ENCODE measurements at places on chromosomes 1 and 21.

DNA sequence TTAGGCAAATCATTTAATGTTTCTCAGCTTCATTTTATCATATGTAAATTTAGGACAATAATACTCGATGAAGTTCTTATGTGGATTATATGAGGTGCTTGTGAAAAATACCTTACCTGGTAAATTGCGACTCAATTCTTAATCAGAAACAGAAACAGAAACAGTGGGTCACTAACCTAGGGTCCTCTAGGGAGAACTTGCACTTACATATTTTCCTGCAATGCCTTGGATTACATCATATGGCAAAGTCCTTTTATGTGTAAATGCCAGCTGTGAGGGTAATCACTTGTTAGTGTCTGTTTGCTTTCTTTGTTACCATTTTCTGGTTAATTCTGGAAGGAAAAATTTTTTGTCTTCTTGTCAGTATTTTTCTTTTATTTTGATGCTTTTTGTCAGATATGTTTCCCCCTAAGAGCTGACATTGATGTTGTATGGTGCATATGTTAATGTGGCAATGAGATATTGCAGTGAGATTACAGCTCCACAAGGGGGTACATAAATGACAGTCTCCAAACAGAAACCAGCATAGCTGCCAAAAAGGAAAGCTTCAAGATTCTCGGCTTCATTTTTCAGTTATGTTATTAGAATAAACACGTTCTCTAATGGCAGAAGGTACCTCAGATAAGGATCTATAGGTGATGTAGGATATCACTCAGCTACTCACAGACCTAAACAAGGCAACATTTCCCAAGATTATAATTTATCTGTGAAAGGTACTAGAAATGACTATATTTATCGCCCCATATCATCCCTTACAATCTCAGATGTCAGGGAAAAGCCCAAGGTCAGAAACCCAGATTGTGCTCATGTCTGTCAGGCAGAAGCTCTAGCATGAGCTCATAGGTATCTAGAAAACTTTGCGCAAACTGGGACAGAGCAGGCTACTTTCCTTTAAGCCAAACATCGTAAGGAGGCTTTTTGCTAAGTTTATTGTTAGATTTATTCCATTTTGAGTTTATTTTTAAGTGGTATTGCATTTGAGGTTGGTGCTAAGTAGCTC, 119.9 kb downstream of the FASLG start:
- no peak for DNase-seq

DNA sequence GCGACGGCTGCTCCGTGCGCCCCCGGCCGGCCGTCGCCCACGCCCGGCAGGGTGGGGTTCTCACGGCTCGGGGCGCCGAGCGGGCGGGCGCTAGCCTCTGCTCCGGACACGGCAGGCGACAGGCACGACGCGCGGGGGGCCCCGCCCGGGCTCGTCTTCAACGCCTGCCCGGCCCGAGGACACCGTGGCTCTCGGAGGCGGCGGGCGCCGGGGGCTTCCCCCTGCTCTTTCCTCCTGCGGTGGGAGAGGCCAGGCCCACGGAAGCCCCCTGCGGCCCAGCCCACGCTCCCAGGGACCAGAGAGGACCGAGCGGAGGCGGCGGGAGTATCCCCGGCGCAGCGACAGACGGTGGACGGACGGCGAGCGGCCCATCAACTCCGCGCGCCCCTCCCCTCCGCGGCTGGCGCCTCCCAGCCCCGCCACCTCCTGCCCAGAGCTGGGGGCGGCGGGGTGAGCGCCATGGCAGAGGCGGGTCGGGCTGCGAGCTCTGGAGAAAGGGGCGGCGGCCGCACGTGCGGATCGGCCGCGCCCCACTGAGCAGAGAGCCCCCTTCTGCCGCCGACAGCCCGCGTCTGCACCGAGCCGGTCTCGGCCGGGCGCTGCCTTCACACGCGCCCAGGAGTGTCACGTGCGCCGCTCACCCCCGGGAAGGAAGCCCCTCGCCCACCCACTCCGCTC, at the start of the genes SHE and TDRD10:
Gene SHE, minus strand, starts transcription at position 347 of the 678 bp plus-strand sequence. CDS start 386 bp downstream, outside the sequence.
Gene TDRD10, plus strand, starts transcription at position 154 of the 678 bp plus-strand sequence. CDS start 4,685 bp downstream, outside the sequence.
- DNase-seq = peak; percentile 59

- DNase-seq = peak; percentile 61
Observed at GRCh38 chr1:17559615-17560419, 20.3 kb downstream of the ARHGEF10L start.

GRCh38 chr1:25993197-25993951, 4.5 kb downstream of the PAFAH2 start:
- no peak for DNase-seq

DNA sequence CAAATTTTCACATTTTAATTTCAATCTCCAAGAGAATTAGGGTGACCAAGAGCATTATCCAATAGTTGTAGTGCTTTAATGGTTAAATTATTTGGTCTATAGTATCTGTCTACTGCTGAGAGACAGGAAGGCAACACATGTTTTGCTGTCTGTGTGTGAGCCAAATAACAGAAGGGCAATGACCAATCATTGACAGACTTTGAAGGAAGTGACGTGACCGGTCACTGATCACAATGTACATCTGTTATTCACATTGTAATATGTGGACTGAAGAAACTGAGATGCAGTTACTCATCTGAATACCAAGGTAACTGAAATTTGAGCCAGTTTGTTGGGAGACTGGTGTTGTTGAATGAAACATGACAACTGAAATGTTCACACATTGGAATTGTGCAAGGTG, 196.7 kb downstream of the LRRC40 start:
- no peak for DNase-seq

DNA sequence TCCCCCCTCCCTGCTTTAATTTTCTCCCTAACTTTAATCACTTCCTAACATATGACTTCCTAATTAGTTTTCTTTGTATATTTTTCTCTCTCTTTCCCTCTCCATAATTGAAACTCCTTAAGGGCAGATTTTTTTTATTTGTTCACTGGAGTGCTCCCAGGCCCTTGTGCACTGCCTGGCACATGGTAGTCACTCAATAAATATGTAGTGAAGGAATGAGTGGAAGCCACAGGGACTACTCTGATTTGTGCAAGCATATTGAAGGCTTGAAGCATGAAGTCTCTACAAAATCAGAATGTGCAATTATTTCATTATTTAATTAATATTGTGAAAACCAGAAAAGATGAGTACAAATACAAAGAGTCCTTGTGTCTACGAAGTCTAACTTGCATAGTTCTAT, 41.5 kb downstream of the SNX7 start:
- DNase-seq = no peak

DNA sequence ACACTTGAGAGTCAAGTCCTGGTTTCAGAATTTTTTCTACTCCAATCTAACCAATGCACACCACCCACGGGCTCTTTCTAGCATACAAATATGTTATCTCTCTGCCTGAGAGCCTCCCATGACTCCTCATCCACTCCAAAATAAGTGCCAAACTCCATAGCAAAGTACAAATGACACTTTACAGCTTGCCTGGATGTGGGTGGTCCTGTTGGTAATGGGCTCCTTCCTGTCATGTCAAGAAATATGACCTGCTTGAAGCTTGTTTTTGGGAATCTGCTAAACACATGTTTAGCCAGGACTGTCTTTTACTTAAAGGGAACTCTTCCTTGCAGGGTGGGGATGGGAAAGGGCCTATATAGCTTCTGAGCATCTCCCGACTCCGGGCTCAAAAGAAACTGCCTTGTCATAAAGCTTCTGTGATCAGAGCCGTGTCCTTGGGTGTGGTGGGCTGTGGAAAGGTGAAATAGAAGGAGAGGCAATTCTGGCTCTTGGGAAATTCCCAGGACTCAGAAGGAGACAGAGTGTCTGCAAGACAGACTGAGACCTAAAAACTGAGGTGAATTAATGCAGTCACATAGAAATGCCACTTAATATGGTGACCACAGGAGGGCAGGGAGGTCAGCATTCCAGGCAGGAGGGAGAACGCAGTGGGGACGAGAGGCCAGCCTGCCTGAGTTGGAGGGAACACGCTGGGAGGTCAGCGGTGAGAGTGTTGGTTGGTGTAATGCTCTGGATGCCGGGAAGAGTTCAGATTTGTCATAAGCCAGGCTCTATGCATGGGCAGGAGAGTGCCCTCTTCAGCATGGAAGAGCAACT, 6.1 kb upstream of the IGFN1 start:
- DNase-seq = peak; percentile 60

GRCh38 chr1:35577071-35577998, 4.2 kb downstream of the TFAP2E start:
- peak; percentile 37 for DNase-seq

GRCh38 chr1:31181515-31182343, 58.0 kb downstream of the NKAIN1 start:
- peak; percentile 53 for DNase-seq

GRCh38 chr1:25620211-25620610, 3.6 kb downstream of the MAN1C1 start:
- no peak for DNase-seq

GRCh38 chr1:164660412-164660772, 101.4 kb downstream of the PBX1 start:
- DNase-seq = no peak

DNA sequence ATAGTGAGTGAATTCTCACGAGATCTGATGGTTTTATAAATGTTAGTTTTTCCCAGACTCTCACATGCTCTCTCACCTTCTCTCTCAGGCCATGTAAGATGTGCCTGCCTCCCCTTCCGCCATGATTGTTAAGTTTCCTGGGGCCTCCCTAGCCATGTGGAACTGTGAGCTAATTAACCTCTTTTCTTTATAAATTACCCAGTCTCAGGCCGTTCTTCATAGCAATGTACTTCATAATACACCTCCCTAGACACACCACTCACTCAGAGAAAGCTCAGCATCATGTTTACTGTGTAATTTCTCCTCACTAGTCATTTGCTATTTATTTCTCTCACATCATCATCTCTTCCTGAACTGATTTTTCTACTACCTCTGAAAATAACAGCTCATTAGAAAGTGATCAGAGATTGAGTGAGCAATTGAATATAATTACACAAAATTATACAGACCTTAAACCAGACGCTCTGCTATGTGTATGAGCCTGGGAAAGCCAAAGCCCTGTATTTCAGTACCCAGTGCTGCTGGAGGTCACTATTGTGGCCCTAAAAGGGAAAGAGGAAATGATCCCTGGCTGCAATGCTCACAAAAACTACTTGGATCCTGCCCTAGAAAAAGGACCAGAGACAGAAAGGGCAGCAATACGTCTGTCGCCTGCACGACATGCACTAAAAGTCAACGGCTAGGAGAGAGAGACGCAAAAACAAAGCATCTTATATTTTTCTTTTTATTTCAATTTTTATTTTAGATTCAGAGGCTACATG, 284.5 kb downstream of the DSCAM start:
- no peak for DNase-seq

- DNase-seq = no peak
Observed at GRCh38 chr1:119003413-119004128, 15.4 kb upstream of the TBX15 start.

GRCh38 chr1:213423605-213424004, 372.6 kb downstream of the RPS6KC1 start:
- no peak for DNase-seq

GRCh38 chr1:115927971-115928370, 48.3 kb upstream of the SLC22A15 start:
- DNase-seq = no peak

DNA sequence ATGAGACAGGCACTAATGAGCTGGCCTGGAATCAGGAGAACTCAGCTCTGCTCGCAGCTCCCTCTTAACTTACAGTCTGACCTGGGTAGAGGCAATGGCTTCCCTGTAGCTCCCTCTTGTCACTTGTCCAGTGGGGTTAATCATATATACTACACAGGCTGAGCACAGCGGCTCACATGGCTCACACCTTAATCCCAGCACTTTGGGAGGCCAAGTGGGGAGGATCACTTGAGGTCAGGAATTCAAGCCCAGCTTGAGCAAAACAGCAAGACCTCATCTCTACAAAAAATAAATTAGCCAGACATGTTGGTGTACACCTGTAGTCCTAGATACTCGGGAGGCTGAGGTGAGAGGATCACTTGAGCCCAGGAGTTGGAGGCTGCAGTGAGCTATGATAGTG, 4.2 kb downstream of the S100A6 start:
- DNase-seq = no peak

- no peak for DNase-seq
Observed at GRCh38 chr1:178122283-178122682, 28.4 kb downstream of the RASAL2 start.

DNA sequence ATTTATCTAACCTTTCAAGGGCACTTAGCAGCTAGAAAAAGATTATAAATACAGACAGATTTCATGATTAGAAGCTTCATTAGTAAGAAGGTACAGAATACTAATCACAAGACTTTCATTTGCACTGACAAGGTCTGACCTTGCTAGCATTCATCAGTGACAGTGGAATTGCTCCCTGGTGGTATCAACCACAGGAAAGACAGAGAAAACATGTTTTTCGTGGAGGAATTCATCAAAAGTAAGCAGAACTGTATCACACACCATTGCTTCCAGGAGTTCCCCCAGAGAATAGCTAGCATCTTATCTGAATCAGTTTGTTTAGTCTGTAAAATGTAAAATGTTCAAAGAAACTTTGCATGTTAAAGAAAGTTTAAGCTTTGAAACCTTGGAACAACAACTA, 20.6 kb upstream of the CRB1 start:
- no peak for DNase-seq

DNA sequence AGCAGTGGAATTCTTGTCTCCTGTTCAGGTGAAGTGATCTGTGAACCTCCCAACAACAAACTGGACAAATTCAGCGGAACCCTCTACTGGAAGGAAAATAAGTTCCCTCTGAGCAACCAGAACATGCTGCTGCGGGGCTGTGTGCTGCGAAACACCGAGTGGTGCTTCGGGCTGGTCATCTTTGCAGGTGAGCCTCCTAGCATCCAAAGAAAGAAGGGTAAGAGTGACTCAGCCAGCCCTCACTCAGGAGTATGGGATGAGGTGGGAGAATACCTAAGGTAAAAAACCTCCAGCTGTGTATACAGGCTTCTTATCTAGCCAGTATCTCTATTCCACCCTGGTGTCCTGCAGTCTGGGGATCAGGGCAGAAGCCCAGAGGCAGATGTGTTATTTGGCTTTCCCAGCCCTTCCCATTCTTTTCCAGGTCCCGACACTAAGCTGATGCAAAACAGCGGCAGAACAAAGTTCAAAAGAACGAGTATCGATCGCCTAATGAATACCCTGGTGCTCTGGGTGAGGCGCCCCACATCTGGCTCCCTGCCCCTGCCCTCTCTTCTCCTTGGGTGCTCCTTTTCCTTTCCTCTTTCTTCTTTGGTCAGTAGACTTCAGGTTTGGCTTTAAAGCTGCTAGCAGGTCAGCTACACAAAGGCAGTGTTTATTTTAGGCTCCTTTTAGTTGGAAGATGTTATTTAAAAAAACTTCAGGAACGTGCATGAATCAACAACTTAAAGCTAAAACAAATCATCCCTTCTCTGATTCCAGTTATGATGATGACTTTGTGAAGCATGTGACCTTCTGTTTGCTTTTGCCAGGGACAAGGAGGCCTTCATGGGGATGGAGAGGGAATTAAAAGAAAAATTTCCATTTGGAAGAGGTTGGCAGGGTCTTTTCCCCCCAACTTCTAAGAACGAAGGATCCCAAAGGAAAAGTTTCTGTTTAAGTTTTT, 9.0 kb downstream of the ATP8B2 start:
- DNase-seq = no peak

DNA sequence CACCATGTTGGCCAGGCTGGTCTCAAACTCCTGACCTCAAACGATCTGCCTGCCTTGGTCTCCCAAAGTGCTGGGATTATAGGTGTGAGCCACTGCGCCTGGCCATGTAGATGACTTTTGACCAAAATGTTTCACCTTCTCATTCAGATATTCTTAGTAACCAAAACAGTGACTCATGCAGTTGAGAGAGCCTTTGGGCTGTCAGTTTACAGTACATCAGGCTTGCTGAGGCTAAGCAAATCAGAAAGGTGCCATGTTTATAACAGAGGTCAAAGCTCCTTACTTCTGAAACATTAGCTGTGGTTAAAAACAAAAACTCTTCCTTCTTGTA, 21.0 kb downstream of the CNIH4 start:
- DNase-seq = no peak
